ENCODE measurements at places on chromosomes 1 and 21.

DNA sequence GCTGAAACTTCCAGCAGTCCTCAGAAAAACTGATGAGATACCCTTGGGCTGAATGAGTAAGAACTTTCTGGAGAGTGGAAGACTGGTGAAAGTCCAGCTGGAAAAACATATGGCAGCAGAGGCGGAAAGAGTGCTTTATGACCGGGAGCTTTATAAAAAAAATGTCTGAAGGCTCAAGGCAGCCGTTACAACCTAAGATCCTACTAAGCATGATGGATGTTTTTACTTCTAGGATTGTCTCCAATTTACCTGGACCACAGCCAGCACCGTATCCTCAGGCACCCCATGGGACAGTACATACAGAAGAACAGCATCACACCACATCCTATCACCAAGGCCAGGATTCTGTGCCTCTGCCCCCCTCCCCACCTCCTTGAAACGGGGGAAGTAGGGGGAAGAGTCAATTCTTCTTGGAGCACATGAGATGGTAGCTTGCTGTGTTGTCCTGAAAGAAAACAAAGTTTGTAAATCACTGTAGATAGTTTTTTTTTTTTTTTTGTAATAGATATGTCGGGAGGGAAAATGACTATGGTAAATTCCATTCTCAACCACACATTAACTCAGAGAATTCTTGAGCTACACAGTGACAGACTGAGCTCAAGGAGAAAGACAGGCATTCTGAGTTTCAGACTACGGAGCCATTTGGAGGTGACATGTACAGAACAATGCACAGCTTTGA lies 11.8 kb upstream of the IRF2BP2 start:
- DNase-seq: no peak

DNA sequence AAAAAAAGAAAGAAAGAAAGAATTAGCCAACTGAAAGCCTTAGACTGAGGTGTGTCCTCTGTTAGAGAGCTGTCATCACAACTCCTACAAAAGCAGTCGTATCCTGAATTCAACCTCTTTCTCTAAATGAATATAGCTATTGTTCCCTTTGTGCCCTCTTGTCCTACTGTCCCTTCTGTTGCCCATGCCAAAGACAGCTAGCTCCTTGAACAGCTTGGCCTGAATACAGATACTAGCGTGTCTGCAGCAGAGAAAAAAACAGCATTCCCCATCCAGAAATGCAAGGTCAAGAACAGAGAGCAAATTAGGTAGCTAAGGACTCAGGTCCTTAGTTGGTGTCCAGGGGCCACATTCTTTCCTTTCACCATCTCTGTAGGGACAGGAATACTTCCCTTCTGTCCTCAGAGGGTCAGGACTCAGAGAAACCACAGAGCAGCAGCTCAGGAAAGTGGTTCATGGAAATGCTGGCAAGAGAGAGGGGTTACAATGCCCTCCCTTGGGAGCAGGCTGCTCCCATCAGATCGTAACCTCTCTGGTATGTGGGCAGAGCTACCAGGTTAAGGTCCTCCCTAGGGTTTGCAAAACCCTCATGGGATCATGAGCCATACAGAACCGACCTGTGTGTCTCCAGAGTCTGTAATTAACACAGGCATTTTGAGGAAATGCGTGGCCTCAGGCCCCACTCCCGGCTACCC lies 1.8 kb upstream of the ZBTB48 start:
- no peak for DNase-seq

DNA sequence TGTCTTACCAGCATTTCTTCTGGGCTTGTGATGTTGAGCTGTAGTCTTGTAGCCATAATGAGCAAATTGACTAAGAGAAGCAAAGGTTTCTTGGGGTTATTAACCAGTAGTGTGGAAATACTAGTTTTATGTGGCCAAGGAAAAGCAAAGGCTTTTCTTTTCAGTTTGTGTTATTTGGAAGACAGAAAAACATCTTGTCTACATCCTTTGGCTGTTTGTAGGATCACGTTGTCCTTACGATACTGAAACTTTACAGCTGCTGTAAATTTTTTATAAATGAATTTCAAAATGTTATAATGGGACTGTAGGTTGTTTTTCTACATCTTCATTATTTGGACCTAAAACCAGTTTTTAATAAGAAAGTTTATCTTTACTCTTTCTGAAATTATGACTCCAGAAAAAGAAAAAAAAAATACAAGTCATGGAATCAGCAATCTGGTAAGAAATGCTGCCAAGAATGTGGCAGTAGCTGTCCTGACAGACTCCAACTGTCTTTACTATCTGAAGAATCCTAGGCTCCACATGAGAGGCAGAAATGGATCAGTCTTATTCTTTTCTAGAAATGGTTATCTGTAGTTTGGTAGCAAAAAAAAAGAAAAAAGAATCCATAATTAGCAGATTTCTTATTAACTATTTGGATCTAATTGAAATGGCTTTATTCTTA lies 41.6 kb upstream of the QSOX1 start:
- DNase-seq: no peak

- no peak for DNase-seq
Measured at GRCh38 chr1:163130225-163130856, 61.2 kb downstream of the RGS4 start.

DNA sequence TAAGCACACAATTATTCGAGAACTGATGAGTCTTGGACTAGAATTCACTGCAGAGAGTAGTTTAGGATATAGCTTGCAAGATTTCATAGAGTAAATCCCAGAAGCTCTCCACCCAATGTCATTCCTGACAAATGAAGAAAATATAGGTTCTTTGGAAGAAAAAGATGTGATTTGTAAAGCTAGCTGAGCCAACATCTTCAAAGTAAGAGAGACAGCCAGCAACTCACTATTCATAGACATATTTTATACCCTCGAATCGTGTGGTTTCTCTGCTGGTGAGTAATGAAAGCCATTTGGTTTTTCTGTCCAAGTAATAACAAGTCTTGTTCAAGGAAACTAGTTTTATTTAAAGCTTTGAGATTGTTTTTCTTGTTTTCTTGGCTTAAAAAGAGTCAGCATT lies 165.7 kb upstream of the SYT6 start:
- no peak for DNase-seq

DNA sequence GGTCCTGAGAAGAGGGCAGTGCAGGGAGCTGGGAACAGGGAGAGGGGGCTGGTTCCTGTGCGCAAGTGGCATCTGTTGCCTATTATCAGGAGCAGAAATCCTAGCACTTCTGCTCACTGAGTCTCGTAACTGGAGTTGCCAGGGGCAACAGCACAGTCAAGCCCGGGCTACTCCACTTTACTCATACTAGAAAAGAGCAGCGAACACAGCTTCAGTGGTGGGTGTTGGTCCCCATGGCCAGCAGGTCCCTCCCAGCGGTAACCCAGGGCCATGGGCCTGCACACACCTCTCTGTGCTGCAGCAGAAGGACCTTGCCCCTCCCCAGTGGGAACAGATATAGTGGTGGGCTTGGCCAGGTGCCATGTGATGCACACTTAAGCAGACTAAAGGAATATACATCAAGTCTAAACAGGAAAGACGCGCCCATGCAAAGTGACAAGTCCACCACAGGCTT lies 8.5 kb downstream of the PYCR2 start:
- DNase-seq: no peak

All from stimulated activated CD4-positive, alpha-beta T cell treated with anti-CD3 and anti-CD28 coated beads, Interleukin-2, amount 100 ng/mL, for 24 hours (primary cell).